ENCODE measurements at places on chromosomes 3 and 15.

- DNase-seq, result no peak
Observed at GRCh38 chr3:139325551-139325950, 18.3 kb upstream of the MRPS22 start.

GRCh38 chr15:40769274-40770146 is at the start of gene C15orf62:
C15orf62 (plus strand) TSS chr15:40769980; CDS start chr15:40770496, 516 bp downstream.
- DNase-seq, result no peak

- DNase-seq, result no peak
Observed at GRCh38 chr3:16522834-16523233, 9.3 kb upstream of the RFTN1 start.

GRCh38 chr3:156563900-156564682 is 9.2 kb upstream of the SSR3 start:
- DNase-seq, result no peak

GRCh38 chr3:6439226-6439625 is 421.7 kb upstream of the GRM7 start:
- no peak for DNase-seq

DNA sequence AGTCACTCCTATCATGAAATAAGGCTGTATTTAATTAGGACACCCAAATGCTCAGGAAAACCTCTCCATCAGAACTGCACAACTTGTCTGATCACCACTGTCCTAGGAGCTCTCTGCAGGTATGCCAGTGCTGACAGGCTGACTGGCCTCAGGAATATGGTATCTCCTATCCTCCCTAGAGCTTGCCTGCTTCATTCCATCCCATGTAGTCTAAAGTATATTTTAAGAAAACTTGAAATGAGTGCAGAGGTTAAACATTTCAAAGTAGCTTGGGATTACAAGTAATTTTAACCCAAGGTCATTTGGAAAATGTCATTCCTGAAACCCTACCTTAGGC is 23.7 kb downstream of the FILIP1L start:
- no peak for DNase-seq

DNA sequence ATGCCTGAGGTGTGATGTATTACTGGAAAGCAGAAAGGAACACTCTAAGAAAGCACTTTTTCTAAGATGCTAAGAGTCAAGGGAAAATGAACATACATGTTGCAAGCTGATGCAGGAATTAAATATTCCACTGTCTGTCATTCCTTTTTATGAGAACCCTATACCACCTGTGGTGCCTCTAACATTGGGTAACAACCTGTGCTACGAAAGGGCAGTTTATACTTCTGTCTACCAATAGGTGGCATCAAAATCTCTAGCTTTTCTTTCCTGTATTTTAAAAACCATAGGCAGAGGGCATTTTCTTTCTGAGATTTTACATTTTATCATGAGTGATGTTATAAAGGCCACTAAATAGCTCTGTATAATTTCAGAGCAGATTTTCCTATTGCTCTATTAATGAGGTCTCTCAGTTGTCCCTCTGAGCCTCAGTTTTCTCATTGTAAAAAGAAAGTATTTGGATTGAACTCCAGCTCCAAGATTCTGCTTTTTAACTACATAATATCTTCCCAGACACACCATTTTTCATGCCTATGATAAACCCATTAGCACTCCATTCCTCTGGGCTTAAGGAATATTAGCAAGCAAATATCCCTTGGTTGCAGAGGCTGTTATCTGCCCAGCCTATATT is 3.5 kb upstream of the CPNE4 start:
- no peak for DNase-seq

DNA sequence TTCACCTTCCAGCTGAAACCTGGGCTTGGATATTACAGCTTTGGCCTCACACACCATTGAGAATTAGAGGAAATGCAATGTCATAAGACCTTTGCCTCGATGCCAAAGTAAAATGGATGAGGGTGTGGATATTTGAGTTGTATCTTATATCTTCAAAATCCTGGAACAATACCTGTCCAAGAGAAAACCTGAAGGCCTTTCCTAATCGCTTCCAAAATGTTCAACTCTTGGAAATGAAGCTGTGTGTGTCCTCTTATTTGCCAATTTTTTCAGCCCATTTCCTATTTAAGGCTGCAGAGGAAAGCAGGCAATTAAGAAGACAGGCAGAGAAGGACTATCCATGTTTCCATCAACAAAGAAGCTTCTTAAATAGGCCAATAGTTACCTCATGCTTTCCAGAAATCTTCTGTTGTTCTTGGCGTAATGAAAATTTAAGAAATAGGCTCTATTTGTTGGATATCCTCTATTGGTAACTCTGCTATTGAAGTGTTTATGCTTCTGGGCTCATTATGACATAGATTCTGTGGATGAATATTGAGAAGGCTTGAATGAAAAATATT is 99.5 kb upstream of the ZBTB20 start:
- DNase-seq, result no peak

DNA sequence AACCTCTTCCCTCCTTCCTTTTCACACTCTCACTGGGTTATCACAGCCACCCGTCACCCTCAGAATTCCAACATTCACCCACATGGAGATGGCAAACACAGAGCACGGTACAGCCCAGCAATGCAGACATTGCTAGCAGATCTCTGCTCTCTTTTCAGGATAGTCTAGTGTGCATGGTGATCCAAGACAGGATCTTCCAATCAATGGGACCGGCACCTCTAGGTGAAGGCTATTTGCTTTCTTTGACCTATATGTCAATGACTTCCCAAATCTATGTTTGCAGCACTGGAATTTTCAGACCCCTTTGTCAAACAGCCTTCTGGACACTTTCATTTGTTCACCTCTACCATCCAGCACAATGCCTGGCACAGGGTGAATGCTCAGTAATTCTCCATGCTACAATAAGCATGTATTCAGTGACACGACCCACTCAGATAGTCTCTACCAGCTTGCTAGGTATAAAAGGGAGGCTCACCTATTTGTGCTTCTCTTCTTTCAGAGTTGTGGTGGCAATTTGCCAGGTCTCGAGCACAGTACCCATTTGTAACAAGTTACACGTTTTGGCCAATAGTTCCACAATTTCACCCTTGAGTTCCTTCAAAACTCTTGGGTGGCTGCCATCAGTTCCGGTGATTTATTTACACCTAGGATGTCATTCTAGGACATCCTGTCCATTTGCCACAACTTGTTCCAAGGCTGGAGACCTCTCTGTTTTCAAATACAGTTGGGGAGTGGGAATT is 279.1 kb upstream of the ICE2 start:
- DNase-seq, result no peak

DNA sequence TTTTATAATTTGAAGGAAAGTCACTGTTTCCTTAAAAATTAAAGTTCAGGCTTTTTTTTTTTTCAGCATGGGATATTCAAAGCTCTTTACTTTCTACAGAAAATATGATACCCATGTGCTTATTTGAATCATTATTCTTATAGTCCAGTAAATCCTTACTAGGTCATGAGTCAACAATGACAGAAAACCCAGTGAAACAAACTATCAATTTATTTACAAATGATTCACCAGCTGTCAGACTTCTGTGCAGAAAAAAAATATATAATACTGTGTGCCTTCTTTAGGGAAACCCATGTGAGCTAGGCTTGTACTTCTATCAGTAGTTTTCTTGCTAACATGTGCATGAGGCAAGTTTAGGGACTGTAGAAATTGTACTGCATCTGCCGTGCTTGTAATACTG is 1.2 kb downstream of the ACP3 start:
- no peak for DNase-seq

DNA sequence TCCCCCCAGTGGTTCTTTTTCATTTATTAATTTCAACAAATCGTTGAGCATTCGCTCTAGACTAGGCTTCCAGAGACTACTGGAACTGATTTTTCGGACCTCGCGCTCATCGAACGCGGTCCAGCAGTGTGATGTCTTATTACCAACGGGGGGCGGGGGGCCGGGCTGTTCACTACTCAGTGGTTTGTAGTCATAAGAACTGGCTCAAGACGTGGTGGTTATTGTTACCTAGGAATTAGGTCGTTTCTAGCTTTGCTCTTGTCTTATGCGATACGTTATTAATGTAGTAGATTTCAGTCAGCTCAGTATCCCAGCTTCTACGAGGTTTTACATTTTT is 858 bp downstream of the RBM5 start:
- DNase-seq, result no peak

- DNase-seq, result no peak
Observed at GRCh38 chr15:40217166-40217824, 21.6 kb upstream of the PAK6 start.

DNA sequence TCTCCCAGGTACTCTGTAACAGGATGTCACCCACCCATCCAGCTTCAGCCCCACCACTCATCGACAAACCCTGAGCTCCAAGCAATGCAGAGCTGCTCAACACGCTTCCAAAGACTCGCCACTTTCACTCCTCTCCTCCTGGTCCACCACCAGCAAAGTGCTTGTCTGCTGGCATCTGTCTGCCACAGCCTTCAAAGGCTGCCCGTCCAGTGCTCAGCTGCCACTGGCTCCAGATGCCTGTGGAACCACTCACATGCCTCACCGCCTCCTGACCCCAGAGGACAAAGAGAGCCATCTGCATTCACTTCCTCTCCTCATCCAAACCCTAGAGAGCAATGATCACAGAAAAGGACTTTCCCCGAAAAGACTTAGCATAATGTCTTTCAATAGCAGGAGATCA is 109.5 kb upstream of the OCA2 start:
- no peak for DNase-seq

GRCh38 chr3:72238801-72239200 is 453.9 kb upstream of the PROK2 start:
- DNase-seq, result no peak

- DNase-seq, result no peak
Observed at GRCh38 chr15:96559631-96560030, 229.1 kb downstream of the NR2F2 start.

DNA sequence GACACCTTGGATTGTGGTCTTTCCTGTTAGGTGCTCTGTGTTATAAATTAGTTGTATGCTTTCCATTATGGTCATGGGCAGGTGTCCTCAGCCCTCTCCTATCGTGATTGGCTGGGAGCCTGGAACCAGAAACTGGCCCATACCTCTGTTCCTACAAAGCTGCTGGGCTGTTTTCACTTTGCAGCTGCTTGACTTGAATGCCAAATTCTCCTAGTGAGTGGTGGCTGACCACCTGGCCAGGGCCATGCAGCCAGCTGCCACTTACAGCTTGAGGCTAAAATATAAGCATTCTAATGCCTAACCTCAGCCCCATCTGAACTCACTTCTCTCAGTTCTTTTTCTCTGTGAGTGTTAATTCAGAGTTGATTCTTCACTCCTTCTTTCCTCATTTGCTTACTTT is 239.3 kb upstream of the GBE1 start:
- DNase-seq, result no peak

DNA sequence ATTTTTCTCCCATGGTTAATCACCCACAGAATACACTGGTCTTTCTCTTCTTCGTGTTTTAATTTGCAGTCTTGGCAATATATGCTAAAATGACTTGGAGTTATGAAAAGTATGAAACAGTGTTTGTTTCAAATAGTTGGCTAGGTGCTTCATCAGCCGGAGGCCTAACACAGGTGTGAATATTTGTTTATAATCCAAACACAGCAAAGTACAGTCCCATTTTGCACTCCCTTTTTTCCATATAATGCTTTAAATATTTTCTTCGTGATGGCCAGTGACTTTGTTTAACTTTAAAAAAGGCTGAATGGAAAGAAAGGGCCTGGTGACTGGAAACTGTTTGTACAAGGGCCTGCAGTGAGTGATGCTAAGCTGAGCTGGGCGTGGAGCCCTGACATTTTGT is 219.7 kb upstream of the LRIG1 start:
- DNase-seq, result no peak

DNA sequence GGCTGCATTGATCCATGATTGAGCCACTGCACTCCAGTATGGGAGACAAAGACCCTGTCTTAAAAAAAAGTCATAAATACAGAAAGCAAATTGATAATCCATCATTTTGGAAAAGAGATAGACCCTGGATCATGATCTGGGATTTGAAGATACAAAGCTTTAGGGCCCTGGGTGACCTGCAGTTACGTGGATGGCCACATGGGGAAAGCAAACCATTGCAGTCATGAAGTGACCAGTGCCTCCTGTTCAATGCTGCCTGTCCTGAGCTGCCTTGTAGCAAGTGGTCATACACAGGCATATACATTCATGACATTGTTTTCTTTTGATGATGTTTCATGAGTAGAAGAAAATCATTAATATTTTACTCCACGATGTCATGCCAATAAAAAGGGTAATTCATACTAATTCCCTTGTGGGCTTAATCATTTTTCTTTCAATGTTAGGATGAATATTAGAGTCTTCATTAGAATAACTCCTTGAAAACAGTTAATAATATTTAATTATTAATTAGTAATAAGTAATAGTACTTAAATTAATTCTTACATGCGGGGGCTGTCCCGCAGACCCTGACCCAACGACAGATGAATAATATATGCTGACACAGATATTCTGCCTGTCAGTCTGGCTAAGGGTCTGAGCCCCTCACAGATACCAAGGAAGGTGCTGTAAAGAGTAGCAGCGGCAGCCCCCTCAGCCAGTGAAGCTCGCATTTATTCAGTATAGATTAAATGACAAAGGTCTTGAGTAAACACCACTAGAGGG is 109.0 kb upstream of the UNC13C start:
- no peak for DNase-seq

- no peak for DNase-seq
Observed at GRCh38 chr15:90437516-90437915, 49.5 kb downstream of the IQGAP1 start.

- no peak for DNase-seq
Observed at GRCh38 chr15:58934521-58934920, 1.0 kb upstream of the SLTM start.

DNA sequence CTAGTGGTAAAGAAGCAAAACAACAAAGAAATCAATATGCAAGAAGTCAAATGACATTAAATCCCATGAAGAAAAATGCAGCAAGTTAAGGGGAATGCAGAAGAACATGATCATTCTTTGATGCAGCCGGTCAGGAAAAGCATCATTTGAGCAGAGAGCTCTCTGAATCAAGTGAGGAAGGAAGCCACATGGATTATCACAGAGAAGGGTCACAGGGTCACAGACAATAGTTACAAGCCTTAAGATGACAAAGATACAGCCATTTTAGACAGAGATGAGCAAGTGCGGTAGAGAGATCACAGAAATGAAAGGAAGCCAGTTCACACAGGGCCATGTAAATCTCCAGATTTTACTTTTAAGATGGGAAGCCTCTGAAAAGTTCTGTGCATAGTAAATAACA is 43.9 kb downstream of the UBE3A start:
- no peak for DNase-seq

GRCh38 chr15:68794307-68794706 is 26.4 kb downstream of the ANP32A start:
- no peak for DNase-seq

DNA sequence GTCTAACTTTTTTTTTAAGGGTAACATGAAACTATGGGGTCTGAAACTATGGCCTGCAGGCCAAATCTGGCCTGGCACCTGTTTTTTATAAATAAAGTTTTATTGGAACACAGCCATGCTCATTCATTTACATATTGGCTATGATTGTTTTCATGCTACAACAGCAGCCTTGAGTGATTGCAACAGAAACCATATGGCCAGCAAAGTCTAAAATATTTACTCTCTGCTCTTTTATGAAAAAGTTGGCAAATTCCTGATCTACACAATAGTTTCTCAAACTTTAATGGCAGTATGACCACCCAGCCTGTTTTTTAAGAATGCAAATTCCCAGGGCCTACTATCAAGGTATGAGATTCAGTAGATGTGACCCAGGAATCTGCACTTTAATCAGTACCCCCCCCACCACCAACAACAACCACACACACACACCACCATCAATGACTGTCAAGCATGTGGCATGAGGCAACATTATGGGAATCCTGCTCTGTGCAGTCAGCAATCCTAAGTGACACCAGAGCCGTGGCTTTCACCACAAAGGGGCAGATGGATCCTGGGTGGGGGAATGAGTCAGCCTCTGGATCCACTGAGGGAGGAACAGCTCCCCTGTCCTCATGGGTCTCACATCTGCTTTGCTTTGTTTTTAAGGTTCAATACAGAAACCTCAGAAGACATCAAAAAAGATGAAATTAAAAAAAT is 142.8 kb downstream of the NTRK3 start:
- no peak for DNase-seq

All from stimulated activated CD4-positive, alpha-beta T cell treated with anti-CD3 and anti-CD28 coated beads, Interleukin-1b, Interleukin-23, amount 100 ng/mL, for 1 hour (primary cell).